MM.1S (cell line): ENCODE measurements at places on chromosomes 1 and 21.

GRCh38 chr1:2382621-2383361 is 8.6 kb downstream of the MORN1 start:
- DNase-seq: no peak

GRCh38 chr1:246780264-246780663 is 56.1 kb downstream of the SCCPDH start:
- DNase-seq: no peak

GRCh38 chr1:221919341-221919740 is 177.5 kb upstream of the DUSP10 start:
- peak; percentile 59 for DNase-seq

DNA sequence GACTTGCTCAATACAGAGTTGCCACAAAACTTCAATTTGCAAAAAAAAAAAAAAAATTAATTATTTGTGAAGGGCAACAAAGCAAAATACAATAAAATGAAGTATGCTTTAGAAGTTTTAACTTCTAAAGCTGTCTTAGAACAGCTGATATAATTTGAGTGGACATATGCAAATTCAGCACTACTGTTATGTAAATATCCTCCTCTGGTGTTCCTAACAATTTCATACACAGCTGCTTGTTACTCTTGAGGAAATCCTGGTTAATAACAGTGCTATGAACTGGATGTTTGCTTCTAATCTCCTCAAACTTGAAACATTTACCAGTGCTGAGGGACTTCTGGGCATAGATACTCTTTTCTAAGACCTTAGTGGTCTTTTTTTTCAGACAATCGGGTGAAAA is 69.6 kb upstream of the COL24A1 start:
- DNase-seq: no peak

DNA sequence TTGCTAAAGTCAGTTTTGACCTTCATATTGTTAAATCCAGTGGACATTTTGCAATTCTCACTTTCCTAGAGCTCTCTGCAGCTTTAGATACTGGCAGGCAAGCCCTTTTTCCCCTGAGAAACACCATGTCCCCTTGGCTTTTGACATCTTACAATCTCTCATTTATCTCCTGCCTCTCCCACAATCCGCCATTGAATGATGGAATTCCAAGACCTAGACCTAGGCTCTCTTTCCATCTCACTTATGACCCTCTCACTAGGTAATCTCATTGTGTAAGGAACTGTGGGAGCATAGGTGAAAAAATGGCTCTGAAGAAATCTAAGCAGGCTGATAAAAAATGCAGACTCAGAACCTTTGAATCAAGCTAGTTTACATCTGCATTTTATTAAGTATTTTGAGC is 2.0 kb downstream of the KYAT3 start:
- no peak for DNase-seq

DNA sequence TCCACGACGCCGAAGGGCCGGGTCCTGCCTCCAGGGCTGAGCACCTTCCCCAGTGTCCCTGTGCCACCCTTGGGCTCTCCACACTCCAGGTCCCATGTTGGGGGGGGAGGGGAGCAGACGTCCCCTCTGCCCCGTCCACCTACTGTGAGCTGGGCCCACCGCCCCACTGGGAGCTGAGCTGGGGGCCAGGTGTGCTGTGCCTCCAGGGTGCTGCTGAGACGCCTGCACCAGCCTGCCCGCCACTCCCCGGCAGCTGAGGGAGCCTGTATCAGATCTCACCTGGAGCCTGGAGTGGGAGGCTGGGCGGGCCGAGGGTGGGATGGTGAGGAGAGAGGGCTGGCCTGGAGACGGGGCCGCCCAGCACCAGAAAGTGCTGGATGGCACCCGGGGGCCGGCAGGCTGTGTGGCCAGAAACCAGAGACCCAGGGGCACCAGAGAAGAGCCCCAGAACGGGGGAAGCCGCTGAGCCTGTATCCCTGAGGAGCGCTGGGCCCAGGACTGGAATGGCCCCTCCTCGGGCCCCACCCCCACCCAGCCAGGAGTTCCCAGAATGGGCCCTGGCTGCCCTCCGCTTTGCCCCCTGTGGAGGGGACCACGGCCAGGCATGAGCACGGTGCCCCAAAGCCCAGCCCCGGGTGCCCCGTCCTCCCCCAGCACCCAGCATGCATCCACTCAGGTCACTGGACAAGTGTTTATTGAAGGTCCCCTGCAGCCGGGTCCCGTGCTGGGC is 3.4 kb downstream of the TNFRSF18 start:
- no peak for DNase-seq

DNA sequence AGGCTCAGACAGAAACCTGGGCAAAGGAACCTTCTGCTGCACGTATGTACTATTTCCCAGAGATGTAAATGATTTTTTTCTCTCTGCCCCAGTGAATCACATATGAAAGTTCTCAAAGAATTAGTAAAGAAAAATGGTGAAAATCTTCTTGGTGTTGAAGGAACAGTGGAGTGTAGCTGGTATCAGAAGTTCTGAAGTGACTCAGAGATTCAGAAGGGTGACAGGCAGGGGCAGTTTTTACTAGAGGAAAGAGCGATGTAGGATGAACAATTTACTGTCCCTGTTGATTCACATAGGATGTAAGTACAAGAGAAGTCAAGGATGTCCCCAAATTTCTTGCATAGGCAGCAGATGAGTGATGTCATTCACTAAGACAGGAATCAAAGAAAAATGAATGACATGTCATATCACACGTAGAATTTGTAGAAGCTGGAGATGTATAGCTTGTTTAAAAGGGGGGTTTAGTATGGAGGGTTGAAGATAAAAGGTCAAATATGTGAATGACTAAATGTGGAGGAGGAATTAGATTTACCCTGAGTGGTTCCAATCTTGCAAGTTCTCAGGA is 26.4 kb downstream of the WLS start:
- no peak for DNase-seq

DNA sequence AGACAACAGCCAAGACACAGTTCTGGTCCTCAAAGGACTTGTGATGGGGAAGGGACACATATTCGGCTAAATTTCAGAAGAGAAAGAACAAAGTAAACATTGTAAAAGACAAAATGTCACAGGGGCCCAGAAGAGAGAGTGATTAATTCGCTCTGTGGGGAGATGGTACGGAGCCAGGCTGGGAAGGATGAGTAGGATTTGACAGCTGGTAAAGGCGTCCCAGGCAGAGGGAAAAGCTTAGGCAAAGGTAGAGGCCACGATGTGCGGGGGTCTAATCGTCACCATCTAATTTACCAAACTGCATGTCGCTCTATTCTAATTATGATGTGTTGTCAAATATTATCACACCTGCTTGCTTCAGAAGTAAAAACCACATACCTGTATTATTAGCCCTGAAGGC is 17.3 kb upstream of the EFNA1 start:
- DNase-seq: no peak

- DNase-seq: no peak
These were observed 6.9 kb upstream of the PRDM16 start for GRCh38 chr1:3061981-3062615.

DNA sequence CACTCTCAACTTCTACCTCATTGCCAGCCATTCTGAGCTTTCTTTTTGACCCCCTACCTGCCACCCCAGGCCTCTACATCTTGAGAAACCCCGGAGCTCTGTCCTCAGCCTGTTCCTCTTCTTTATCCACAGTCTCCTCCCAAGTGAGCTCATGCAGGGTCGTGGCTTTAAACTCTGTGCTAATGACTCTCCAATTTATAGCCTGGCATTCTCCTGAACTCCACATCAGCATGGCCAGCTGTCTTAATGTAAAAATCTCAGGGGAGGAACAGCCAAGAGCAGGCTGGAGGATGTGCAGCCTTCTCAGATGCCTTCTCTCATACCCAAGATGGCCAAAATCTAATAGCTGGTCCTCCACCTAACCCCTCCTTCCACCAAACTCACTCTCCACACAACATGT is 84.2 kb downstream of the CCDC185 start:
- no peak for DNase-seq

DNA sequence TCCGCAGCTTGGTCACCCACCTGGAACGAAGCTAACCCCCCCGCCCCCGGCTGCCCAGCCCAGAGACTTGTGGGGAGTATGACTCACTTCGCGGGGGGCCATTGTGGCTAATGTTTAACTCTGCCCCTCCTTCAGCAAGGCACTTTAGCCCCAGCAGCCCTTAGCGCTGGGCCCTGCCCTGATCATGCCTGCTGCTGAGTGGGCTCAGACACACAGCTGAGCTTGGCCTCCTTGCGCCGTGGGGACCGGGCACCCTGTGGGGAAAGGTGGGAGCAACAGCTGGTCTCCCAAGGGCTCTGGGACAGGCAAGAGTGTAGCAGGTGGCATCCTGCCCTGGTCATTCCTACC is 6.3 kb upstream of the LAD1 start:
- no peak for DNase-seq

- DNase-seq: no peak
These were observed 2.5 kb downstream of the S1PR1 start for GRCh38 chr1:101239095-101240040.

DNA sequence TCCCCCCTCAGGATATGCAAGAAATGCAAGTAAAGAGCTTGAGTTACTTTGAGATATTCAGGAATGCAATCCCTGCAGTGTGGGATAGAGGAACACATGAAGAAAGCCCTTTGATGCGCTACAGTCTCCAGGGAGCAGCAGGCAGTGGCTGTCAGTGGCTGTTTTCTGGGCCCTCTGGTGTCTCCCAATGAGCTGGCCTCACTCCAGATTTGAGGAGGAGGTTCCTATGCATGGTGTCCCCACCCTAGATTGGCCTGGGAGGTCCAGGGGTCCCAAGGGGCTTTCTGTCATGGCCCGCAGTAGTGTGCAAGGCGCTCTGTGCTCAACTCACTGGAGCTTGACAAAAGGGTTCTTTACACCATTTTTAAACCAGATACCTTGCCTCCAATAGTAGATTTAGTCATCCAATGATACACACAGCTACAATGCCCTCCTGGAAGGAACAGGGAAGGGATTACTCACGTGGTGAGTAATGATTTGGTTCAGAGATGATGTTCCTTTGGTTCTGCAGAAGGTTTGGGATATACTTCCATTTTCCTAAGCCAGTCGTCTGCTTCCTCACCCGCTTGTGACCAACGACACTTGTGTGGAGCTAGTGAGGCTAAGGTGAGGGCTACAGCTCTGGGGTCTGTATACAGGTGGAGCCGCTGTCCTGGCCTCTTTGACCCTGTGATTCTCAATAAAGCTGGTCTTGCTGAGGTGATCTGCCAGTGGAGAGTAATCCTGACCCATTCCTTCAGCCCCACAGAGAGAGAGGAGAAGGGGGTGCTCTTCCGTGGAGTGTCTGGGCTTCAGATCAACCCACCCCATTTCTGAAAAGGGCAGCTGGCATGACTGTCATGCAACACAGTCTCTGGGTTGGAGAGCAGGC is 6.6 kb downstream of the BATF3 start:
- no peak for DNase-seq

- peak; percentile 89 for DNase-seq
These were observed 48.7 kb downstream of the EIF2D start for GRCh38 chr1:206563367-206564207.

DNA sequence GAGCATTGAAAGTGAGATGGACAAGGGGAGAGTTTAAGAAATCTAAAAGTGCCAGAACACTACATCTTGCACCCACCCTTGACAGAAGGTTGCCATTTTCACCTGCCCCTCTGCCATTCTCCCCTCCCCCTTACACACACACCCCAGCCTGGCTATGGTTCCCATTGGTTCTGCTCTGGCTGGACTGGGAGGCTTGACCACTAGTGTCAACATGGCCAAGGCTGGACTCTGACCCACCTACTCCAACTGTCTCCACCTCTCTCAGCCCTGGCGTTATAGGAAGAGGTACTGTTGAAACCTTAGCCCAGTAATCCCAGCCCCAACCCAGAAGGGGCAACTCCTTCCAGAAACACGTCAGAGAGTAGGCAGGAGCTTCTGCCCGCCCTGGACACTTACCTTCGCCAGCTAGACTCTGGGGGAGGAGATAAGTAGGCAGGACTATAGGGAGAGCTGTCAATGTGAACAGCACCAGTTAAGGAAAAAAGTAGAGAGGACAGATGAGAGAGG is 4.5 kb downstream of the CRTC2 start:
- DNase-seq: no peak

DNA sequence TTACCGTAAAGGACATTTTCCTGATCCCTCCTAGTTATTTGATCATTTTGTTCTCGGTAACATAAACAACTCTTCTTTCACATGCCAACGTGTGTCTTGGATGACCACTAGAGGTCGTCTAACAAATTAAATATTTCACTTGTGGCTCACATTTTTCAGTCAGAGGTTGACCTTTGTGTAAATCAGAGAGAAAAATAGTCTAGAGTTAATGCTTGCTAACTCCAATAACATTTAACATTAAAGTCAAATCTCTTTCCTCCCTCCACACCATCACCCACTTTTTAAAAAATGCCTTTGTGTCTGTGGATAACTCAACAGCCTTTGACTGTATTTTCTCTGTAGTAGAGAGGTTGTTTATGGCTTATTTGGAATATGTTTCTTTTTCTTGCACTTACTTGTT is 220.5 kb upstream of the B3GALT2 start:
- DNase-seq: peak; percentile 74

- DNase-seq: no peak
These were observed 42.9 kb upstream of the RCAN3 start for GRCh38 chr1:24459551-24460266.

DNA sequence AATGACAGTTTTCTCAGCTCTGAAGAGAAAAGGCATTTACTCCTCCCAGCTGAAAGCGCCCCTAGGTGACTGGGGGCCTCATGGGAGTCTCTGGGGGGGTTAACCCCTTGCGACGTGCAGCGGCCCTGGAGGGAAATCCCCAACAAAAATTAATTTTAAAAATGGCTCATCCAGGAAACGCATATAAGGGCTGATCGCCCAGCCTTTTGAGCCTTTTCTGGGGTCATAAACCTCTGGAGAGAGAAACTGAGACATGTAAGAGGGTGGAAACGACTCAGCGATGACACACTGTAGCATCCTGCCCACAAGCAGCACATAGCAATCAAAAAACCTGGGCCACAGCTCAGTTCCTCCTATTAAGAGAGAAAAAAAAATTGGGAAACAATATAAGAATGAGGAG is 20.4 kb upstream of the HPDL start:
- DNase-seq: no peak

DNA sequence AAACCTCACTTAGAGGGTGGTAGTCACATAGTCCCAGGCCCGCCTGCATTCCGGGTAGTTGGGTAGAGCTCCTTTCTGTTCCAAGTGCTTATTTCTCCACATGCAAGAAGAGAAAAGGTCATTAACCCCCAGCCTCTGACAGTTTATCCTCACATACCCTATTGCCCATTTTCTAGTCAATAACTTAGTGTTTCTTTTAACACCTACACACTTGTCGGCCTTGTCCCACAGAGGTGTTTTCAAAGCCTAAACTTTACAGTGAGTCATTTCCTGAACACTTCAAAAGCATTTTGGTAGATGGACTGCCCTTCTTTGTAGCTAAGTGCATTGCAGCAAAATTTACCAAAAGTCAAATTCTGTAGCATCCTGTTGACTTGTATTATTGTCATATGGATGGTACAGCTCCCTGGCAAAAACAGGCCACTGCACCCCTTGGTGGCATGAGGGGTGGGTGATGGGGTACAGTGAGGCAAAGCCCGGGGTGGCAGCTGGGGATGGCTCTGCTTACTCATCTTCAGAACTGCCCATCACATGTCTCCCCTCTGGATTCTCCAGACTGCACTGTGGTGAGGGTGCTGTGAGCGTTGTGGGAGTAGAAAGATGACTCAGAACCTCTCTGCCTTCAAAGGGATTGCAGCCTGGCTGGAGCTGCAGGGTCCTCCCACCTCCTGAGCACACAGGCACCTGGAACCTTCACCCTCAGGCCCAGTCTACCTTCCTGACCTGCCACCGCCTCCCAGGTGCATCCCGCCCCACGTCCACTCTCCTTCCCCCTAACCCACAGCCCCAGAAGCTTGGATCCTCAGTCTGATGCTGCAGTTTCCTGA is 45.8 kb upstream of the DMRTB1 start:
- no peak for DNase-seq

GRCh38 chr1:231814021-231814420 is 187.4 kb downstream of the DISC1 start:
- DNase-seq: no peak
